ENCODE measurements at places on chromosomes 7 and 10.

GRCh38 chr10:130337305-130337640, 201.1 kb downstream of the GLRX3 start:
- no peak for DNase-seq

DNA sequence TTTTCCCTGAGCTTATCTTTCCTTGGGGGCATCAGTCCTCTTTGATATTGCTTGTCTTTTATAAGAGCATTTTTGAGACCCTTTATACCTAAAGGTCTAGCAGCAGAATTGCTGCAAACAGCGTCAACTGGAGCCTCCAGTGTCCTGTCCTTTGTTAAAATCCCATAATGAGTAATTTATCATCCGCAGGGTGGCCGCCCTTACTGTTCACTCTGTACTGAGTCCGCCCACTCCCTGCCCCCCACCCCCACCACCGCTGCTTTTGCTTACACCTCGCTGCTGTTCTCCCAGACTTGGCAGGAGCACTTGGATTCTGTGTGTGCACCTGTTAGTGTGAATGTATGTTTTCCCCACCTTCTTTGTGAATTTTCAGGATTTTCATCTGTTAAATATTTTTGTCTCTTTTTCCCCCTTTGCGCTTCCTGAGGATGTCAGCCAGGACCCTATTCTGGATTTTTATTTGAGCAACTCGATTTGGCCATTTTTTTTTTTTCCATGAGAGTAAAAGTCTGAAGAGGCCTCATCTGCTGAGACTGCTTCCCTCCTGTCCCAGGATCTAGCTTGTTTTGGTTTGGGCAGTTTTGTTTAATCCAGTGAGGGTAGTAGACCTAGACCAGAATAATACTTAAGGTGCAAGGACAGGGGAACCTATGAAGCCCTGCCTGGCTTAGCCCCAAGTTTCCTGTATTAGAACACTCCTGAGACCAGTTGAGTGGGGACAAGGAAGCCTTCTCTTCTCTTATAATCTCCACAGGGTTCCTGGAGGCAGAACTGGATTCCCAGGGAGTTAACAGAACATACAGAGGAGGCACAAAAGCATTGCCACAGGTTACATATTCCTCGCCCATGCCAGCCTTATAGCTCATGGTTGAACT, 8.2 kb downstream of the AGFG2 start:
- no peak for DNase-seq

DNA sequence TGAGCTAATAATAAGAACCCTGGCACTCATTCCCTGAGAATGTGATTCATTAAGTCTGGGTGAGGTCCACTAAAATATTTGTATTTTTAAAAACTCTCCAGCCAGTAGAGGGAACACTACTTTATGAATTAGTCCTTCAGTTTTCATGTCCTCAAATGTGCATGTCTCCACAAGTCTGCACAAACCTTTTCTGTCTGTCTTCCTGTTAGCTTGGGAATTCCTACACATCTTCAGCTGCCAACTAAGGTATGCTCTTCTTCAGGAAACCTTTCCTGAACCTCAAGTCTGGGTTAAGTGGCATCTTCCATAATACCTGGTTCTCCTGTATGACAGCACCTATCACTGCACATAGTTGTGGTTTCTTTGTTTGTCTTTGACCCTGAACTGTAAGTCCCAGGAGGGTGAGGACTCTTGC, 119.6 kb upstream of the MKX start:
- no peak for DNase-seq

GRCh38 chr7:1864161-1864940, 194.3 kb downstream of the ELFN1 start:
- DNase-seq, result no peak

GRCh38 chr10:132100091-132100481, 34.3 kb downstream of the JAKMIP3 start:
- no peak for DNase-seq

- DNase-seq, result no peak
Observed at GRCh38 chr7:33928986-33929385, 23.6 kb downstream of the BMPER start.

GRCh38 chr10:120538091-120538490, 81.1 kb downstream of the PLPP4 start:
- no peak for DNase-seq

GRCh38 chr10:80945264-80945880, 407.7 kb downstream of the SH2D4B start:
- DNase-seq, result no peak

GRCh38 chr10:94239696-94240095, 123.0 kb downstream of the NOC3L start:
- DNase-seq, result no peak

- DNase-seq, result no peak
Observed at GRCh38 chr7:38820571-38820970, 88.4 kb downstream of the VPS41 start.

DNA sequence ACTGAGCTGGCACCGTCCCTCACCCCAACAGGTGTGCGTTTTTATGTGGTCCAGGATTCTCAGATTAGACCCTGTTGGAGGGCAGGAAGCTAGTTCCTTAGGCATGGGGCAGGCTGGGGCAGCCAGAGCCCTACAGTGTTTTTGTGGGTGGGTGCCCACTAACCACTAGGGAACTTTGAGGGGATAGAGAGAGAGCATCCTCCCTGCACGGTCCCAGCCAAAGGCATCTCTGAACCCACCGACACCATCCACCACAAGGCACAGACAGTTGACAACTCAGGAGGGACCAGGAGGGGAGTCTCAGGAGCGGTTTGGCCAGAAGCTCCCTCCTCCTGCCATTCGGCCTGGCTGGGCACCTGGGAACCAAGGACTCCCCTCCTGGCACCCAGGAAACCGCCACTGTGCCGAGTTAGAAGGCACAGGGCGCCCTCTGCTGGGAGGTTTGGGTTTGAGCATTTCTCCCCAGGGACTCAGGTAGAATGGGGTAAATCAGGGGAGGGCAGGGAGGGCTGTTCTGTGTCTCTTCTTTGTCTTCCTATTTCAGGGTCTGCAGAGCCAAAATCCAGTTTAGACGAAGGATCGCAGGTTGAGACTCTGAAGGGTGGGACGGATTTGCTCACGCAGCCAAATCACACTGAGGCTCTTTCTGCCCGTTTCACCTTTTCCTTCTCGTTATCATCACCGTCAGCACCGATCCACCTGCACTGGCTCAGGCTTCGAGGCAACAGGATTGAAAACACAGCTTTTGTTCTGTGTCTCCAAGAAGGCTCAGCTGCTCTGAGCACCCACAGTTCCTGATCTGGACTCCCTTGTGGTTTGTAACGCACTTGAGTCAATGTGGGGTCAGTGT, 84.8 kb upstream of the COL13A1 start:
- peak; percentile 28 for DNase-seq

GRCh38 chr10:88508796-88509195, 74.3 kb downstream of the RNLS start:
- no peak for DNase-seq

- DNase-seq, result no peak
Observed at GRCh38 chr10:58723186-58723585, 210.5 kb downstream of the BICC1 start.

DNA sequence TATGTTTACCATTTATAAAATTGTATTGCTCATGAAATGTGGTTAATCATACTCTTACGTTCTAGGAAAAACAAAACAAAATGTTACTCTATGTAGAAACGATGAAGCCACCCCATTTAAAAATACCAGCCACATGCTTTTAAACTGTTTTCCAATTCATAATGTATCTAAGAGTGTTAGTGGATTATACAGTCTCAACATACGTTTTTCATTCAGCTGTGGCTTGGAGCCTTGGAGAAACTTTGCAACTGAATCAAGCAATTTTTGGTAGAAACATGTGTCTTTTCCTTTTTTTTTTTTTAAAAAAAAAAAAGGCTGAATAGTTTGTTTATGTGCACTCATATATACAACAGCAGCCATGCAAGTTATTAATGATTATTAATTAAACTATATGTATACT, 378.0 kb upstream of the SEMA3D start:
- no peak for DNase-seq

- no peak for DNase-seq
Observed at GRCh38 chr10:43120929-43121314, 17.3 kb upstream of the CSGALNACT2 start.

- DNase-seq, result no peak
Observed at GRCh38 chr7:55150709-55151451, 132.1 kb downstream of the EGFR start.

- no peak for DNase-seq
Observed at GRCh38 chr10:129373231-129373630, 93.8 kb upstream of the MGMT start.

DNA sequence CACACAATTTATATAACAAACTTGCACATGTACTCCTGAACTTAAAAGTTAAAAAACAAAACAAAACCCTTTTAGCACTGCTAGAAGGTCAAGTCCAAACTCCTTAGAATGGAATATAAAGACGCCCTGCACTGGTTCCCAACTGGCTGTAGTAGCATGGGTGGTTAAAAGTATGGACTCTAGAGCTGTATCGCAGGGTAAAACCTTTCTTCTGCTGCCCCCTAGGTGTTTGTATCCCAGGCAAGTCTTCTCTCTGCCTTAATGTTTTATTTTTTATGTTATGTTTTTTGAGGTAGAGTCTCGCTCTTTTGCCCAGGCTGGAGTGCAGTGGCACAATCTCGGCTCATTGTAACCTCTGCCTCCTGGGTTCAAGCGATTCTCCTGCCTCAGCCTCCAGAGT, 35.2 kb downstream of the LSMEM1 start:
- DNase-seq, result no peak

GRCh38 chr10:17910125-17910789, 41.5 kb upstream of the SLC39A12 start:
- peak; percentile 55 for DNase-seq

- no peak for DNase-seq
Observed at GRCh38 chr7:74467876-74468275, 14.2 kb downstream of the GTF2IRD1 start.

DNA sequence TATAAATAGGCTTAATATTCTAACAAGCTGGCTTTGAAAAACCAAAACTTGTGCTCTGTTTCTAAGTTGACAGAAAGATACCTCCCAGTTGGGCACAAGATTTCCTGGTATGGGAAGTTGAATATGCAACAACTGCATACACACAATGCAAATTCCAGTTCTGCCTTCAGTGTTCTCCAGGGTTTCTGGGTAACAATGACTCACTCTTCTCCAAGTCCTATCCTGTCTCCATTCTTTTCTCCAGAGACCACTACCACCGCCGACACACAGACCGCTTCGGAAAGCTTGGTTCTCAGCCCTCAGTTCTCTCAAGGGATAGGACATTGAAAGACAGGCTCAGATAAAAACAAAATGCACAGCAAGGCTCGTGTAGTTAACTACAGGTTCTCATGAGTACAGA, 12.2 kb downstream of the PDE1C start:
- no peak for DNase-seq

DNA sequence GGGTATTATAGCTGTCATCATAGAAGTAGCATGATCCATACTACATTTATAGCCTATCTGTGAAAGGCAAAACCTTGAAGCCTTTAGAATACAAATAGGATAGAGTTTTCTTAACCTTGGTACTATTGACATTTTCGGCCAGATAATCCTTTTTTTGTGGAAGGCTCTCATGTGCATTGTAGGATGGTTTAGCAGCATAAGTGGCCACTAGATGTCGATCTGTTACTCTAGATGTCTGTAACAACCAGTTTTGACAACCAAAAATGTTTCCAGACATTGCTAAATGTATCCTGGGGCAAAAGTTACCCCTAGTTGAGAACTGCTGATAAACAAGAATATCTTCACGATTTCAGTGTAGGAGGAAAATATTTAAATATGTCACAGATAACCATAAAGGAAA, 319.4 kb upstream of the GALNT17 start:
- DNase-seq, result no peak

DNA sequence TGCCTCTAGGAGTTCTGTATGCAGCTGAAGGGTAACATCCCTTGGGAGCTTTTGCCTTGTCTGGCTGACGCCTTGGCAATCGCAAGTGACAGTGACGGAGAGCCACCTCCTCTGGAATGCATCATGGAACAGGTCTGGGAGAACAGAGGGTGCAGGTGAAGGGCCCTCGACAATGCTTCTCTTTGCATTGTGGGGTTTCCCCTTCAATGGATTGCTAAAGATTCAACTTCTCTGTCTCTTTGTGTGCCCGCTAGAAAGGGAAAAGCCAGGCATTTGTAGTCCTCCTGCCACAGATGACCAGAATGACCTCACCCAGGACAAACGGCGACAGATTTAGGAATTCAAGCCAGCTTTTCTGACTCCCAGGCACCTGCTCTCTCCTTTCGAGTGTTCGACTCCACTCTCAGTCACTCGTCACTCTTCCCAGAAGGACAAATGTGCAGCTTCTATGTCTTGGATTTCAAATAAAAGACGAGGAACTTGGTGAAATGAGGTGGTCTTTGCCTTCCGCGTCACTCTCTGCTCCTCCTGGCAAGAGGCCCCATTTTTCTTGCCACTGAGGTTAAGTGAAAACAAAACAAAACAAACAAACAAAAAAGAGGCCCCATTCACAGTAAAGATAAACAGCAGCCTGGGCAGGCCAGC, 26.1 kb downstream of the IL2RA start:
- DNase-seq, result no peak

DNA sequence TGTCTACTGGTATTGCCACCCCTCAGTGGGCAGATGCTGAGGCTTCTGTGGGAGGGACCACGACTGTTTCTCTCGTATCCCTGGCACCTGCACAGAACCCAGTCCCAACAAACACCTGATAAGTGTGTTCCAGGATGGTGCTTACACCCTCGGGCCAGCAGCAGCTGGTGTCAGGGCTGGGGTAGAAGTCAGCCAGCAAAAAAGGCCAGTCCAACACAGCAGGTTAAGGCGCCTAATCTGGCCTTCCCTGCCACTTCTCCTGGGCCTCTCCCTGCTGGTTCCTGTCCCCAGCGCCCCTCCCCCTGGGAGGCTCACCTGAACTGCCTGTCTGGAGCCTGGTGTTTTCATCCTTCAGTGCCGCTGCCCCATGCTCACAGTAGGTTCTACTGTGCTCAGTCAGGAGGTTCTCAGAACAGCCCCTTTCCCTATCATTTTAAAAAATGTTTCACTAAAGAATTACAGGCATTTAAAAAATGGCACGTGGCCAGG, 20.0 kb downstream of the PODXL start:
- no peak for DNase-seq

- peak; percentile 86 for DNase-seq
Observed at GRCh38 chr10:5595994-5596471, 70.4 kb downstream of the ASB13 start.

DNA sequence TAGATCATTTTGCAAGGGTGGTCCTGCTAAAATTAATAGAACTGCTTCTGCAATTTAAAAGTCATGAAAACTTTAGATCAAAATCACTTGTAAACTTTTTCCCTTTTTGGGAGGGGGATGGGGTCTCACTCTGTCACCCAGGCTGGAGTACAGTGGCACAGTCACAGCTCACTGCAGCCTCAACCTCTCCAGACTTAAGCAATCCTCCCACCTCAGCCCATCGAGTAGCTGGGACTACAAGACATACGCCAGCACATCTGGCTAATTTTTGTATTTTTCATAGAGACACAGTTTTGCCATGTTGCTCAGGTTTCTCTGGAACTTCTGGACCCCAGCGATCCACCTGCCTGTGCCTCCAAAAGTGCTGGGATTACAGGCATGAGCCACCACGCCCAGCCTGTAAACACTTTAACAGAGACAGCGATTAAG, 79.7 kb downstream of the LRRC17 start:
- no peak for DNase-seq

- DNase-seq, result no peak
Observed at GRCh38 chr10:24915304-24915703, 37.1 kb downstream of the PRTFDC1 start.
